ENCODE measurements at places on chromosomes 5 and 9.

DNA sequence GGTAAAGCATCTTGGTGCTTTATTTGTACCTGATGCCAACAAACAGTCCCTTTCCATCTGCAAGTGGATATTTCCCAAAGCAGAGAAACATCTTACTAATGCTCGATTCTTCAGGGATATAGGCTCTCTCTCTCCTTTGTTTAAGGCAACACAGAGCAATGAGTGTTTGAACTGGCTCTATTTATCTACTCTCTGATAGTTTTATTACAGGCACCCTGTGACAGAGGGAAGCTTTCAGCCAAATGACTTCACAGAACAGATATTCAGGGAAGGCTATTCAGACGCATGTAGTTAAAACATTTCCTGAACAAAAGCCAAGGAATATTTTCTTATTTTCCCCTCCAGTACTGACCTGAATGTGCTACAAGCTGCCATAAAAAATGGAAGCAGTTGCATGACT, 141.8 kb downstream of the YIPF5 start:
- no peak for DNase-seq

DNA sequence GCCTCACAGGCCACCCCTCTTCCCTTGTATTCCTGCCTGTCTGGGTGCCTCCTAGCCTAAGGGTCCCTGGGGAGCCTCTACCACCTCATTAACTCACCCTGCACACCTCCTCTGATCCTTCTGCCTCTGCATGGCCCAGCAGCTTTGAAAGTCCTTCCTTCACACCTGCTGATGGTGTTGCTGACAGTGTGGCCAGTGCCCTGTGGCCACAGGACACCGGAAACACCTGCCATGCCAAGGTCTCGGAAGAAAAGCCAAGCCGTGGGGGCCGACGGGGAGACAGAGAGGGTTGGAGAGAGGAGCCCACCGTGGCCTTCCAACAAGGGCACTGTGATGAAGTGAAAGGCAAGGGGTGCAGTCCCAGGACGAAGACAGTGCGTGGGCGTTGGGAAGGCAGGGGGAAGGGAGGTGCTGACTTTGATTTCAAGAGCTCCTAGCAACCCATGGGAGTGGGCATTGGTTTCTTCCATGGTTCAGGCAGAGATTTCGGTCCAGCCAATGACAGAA, 4.1 kb downstream of the BTNL9 start:
- DNase-seq: no peak

GRCh38 chr9:28342815-28343338, 769.6 kb upstream of the C9orf72 start:
- no peak for DNase-seq

DNA sequence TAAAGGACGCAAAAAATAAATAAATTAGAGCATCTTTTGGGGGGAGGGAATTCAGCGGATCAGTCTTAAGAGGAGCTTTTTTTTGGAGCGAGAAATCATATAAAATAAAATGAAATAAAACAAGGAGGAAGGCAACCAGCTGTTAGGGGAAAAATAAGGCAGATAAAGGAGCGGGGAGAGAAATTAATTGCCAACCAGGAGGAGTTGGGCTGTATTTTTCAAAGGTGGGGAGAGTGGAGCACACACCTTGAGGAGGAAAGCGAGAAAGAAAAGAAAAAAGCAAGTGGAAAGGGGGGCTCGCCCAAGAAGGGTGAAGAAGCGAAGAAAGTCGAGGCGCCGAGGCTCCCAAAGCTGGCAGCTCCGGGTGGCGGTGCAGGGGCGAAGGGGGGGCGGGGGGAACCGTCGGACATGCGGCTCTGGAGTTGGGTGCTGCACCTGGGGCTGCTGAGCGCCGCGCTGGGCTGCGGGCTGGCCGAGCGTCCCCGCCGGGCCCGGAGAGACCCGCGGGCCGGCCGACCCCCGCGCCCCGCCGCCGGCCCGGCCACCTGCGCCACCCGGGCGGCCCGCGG, at the start of gene PAPPA:
Gene PAPPA (plus strand): TSS at position 27 of the 569 bp plus-strand sequence. CDS start 382 bp downstream, at position 409.
- DNase-seq: no peak

GRCh38 chr9:28967226-28967625, 1393.9 kb upstream of the C9orf72 start:
- no peak for DNase-seq

GRCh38 chr5:87151547-87151946, 116.1 kb upstream of the RASA1 start:
- DNase-seq: no peak

- no peak for DNase-seq
Measured at GRCh38 chr5:139415221-139415861, 11.5 kb upstream of the SPATA24 start.

- DNase-seq: no peak
Measured at GRCh38 chr5:143828710-143829109, 16.7 kb downstream of the HMHB1 start.

- no peak for DNase-seq
Measured at GRCh38 chr5:150258130-150258529, 31.4 kb downstream of the CAMK2A start.

- DNase-seq: no peak
Measured at GRCh38 chr5:151151793-151152192, 5.8 kb downstream of the ANXA6 start.

DNA sequence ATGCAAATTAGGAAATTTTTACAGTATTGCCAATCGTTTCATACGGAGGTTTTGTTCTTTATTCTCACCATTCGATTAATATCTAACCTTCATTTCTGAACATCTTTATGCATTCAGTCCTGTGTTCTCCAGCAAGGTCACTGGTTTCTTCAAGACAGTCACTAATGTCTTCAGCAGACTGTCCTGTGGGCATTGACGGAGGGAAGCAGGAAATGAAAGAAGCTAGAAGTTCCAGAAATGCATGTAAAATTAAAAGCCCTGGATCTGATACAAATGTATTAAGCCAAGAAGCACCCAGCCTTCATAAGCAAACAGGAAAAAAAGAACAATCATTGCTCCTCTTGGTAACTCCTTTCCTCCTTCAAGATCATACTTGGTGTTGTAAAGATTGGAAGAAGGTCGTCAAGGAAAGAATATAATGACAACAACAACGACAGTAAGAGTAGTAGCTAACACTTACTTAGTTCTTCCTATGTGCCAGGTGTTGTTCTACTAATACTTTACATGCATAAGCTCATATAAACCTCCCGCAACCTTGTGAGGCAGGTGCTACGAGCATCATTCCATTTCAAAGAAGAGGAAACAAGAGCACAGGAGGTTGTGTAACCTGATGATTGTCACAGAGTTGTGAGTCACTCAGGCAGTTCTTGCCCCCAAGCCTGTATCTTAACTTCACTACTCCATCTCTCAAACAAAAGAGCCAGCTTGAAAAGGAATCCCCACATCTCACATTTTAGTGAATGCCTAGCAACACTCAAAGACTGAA, 59.9 kb upstream of the CER1 start:
- DNase-seq: no peak

DNA sequence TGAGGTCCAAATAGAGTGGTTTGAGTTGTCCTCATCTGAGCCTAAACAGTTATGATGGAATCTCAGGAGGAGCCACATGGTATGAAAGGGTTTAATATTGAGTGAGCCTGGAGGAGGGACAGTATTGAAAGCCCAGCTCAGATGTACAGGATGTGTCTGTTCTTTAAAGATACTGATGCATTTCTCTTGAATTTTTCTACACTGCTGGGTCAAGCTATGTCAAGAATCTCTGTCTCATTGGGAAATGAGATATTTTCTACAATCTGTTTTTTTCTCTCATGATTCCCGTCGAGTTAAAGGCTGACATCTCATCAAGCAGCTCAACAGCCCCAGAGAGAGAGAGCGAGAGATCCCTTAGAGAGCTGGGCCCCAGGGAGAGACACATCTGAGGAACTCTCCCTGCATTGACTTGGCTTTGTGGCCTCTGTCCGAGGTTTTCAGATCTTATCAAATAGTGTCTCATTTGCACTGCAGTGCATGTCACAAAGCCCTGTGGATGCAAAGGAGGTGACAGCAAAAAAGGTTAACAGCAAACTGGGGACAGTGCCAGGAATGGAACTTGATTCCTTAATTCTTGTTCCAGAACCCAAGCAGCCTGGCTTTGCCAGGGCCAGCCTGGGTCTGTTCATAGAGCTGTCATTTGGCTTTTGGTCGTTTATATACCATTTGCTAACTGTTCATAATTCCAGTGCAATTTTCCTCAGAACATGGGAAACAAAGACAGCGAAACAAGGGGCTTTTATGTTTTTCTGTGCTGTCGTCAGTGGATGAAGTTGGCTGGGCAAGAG, 19.0 kb upstream of the ACTBL2 start:
- no peak for DNase-seq

- no peak for DNase-seq
Measured at GRCh38 chr5:156326718-156327259, at the start of gene SGCD. SGCD (plus strand) TSS chr5:156327164.

GRCh38 chr9:115162946-115163345, 45.0 kb upstream of the TNC start:
- no peak for DNase-seq

DNA sequence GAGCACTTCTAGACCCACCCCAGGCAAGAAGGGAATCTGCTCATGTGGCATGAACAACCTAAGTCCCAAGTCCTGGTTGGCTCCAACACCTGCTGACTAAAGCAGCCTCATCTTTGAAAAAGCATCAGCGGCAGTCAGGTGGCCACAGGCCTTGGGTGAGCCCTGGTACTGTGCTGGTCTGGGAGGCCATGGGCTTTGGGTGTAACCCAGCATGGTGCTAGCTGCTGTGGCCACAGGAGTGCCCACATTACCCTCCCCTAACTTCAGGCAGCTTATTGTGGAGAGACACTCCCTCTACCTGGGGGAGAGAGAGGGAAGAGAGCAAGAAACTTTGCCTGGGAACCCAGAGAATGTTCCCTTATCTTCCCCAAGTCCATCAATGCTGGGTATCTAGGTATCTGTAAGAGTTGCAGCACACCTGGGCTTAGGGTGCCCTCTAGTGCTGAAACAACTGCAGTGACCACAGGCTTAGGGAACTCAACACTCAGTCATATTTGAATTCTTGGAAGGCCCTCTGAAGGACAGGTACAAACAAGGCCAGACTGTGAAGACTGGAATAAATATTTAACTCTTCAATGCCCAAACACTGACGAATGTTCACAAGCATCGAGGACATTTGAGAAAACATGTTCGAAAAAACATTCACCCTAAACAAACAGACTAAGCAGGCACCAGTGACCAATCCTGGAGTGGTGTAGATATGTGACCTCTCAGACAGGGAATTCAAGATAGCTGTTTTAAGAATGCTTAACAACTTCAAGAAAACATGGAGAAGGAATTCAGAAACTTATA, 69.9 kb upstream of the OR2K2 start:
- DNase-seq: no peak

DNA sequence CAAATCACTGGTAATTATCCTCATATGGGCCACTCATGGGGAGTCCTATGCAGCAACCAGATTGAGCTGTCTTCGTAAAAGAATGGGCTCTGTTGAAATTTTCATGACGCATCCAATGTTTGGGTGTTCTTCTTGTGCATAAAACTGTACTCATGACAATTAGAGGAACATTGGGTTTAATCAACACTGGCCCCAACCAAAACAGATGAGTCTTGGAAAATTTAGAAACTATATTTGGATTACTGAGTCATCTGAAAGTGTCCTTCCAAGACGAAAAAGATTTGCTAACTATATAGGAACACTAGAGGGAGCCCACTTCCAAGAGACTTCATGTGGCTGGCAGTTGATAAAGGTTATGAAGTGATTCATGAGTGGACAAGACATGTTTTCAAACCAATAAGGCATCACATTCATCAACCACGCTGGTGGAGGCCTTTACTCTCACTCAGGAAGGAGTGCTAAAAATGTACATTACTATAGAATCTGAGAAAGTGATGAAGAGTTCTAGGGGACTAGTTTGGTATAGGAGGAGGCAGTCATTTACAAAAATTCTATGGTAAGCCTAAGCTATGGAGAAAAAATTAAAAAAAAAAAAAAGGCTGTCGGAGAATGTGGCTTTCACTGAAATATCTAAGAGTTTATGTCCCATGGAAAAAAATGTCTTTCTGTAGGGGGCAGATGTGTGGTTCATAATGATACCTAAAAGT, 313.5 kb downstream of the PRDM9 start:
- no peak for DNase-seq

- no peak for DNase-seq
Measured at GRCh38 chr5:74324556-74324955, 316.0 kb downstream of the ENC1 start.

DNA sequence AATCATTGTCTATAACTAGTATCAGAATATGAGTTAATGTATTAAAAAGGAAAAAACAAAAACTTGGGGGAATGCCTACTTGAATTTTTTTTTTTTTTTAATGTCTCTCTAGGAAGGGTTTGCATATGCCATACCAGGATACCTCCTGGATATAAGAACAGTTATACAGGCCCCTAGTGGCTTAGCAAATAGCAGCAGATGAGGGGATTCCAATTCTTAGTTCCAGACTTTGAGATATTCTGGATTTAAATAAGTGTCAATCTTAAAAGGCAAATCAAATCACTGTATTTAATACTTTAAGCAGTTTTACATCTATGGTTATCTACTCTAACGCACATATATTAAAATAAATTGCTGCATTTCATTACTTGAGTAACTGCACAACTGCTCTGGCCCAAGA, 1055.5 kb upstream of the DMAC1 start:
- DNase-seq: no peak

- no peak for DNase-seq
Measured at GRCh38 chr9:126519660-126520420, 93.9 kb upstream of the LMX1B start.

GRCh38 chr9:137462396-137462985, 3.4 kb upstream of the NSMF start:
- DNase-seq: no peak

DNA sequence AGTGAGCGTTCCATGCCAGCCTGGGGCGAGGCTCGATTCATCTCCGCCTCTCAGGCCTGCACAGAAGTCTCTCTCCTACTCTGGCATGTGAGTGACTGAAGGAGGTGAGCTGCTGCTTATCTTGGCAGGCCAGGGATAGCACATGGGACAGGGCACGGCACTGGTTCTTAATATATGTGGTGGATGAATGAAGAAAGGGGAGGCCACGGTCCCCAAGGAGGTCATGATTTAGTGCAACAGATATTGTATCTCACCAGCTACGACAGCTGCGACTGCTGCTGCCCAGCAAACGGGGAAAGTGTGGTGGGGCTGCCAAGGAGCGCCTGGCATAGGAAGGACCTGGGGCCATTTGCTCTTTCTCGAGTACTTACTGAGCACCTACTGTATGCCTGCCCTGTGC, 19.3 kb upstream of the MAPK9 start:
- no peak for DNase-seq

DNA sequence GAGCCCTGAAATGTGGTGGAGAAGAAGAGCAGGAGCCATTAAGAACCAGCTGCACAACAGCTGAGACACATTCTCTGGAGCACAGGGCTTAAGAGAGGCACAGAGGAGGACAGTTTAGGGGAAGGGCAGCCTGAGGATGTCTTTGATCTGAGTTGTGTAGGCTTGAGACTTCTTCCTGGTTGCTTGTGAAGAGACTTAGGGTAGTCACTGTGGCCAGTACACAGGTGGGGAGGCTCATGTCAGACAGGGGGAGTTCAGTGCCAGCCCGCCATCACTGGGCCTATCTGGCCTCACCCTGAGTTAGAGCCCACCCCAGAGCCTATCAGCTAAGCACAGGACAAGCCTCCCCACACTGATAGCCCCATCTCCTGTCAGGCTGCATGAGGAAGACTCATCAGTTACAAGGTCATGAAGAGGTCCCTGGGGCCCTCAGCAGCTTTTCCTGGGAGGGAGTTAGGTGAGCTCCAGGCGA, 19.8 kb downstream of the SLC22A4 start:
- no peak for DNase-seq

All from activated CD4-positive, CD25-positive, alpha-beta regulatory T cell (primary cell).